ENCODE measurements at places on chromosomes 12 and 14.
A peak's percentile ranks its signal among the peaks of the same experiment; 100 is the strongest.

DNA sequence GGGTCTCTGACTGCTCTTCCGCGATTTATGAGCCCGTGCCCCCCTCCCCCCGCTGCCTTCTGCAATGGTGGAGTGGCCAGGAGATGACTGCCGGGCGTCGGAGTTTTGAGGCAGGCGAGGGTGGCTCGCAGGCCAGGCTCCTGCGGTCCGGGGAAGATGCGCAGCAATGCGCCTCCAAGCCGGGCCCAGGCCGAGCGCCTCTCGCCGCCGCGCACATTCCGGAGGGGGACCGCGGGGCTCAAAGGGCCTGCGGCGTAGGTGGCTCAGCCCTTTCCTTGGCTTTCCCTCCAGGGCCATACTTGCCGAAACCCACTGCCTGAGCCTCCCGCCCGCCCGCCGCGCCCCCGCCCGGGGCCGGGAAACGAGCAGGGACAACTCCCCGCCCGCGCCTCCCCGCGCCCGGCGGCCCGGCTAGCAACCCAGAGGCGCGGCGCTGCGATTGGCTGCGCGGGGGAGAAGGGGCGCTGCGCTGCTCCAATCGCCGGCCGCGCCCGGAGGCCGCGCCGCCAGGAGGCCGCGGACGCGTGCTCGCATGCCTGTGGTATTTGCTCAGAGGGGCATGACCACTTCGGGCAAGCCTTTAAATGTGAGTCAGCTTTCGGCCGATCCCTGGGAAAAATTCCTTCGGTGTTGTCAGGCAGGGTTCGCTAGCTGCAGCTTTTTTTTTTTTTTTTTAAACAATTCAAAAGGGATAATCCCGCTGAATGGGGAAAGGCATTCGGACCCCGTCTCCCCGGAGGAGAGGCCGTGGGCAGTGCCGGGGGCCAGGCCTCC lies 157.9 kb upstream of the PARP11 start:
- DNase-seq = peak; percentile 78

DNA sequence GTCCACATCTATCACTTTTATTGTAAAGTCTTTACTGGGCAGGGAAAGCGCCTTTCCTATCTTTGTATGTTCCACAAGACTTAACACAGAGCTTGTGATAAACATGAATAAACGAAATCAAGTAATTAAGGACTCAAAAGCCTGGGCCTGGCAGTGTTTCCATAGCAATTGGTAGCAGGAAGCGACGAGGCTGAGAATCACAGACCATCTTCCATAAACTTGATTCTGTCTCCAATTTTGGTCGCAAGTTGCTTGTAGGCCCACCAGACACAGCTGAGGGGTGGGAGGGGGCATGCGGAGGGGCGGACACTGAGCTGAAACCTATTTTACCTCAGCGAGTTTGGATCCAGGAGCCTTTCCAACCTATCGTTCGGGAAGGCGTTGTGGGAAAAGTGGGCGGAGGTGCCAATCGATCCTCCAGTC lies 302 bp downstream of the CCDC38 start:
- no peak for DNase-seq

GRCh38 chr14:31194095-31194494 lies 13.5 kb downstream of the HECTD1 start:
- DNase-seq = no peak

- DNase-seq = no peak
These were observed 12.5 kb downstream of the NAA25 start for GRCh38 chr12:112096070-112096469.

DNA sequence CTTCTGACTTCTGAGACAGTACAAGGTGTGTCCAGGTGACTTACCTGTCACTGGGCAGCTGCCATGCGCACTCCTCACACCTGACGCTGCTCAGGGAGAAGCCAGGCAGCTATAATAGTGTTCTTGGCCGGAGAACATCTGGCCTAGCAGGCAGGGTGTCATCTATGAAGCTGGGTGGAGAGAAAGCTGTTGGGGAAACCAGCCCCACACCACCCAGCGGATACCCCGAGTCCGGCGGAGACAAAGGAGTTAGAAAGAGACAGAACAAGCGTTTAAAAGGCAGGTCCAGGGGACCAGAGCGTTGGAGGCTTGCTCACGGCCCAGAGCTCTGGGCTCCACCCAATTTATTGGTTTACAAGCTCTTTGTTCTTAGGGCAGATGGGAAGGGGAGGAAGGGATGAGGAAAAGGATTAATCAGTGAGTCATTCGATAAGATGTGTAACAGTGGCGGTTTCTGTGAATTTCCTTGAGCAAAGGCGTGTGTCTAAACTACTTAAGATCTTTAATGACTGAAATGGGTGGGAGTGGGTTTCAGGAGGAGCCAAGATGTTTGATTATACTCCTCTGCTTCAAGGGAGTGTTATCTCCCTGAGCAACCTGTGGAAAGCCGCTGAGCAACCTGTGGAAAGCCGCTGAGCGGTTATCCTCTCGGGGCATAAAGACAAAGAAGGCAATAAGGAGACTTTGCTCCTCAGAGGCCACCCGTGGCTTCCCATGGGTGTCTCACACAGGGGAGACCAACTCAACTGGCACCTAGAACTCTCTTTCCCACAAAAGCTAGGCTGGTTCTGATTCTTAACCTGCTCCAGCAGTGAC lies at the start of gene GALNT8:
Gene GALNT8, plus strand, starts transcription at position 580 of the 816 bp plus-strand sequence. CDS start 278 bp downstream, outside the sequence.
- no peak for DNase-seq

DNA sequence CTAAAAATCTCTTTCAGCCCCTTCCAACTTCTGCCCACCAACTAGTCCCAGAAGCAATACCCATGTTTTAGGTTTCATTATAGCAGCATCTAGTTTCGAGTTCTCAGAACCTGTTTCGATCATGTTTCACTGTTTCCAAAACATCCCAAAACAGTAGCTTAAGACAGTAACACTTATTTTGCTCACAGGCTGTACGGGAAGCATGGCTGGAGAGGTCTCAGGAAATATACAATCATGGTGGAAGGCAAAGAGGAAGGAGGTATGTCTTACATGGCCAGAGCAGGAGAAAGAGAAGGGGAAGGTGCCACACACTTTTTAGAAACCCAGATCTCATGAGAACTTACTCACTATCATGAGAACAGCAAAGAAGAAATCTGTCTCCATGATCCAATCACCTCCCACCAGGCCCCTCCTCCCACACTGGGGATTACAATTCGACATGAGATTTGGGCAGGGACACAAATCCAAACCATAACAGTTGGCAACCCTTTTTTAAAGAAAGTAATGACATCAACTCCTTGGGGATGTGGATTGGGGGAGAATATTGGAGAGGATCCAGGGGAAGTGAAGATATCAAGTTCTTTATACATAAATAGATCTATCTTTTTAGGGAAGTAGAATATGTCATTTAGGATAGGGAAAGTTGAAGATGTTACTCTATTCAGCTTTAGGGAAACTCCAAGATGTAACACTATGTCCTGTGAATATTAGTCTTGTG lies 269.9 kb upstream of the PLEKHG7 start:
- DNase-seq = no peak

DNA sequence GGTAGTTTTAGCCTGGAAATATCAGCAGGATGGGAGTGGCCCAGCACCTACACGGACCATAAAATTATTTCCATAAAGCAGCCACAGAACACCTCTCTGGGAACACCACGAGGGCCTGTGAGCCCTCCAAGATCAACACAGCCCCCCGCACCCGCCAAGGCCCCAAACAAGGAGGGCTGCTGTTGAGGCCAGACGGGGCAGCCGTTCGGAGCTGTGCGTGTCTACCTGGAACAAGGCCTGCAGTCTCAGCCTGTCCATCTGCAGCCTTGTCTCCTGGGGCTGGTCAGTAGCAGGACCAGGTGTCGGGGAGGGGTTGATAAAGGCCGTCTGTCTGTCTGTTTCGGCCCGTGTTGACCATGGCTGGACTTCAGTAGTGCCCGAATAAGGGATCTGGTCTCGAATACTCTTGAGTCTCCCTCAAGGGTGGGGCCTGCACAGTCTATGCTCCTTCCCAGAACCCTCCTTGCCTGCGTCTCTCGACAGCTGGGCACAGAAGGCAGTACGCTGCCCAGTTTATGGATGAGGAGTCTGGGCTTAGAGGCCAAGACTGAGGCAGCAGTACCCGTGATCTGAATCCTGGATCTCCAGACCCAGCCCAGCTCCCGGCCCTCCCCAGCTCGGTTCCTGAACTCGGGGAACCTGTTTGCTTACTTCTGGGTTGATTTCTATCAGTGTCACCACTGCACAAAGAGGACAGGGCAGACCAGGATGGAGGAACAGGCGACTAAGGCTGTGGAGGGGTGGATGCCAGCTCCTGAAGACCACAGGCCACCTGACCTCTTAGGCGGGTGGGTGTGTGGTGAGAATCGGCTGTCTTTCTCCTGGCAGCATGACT lies 23.1 kb upstream of the DLK1 start:
- no peak for DNase-seq

DNA sequence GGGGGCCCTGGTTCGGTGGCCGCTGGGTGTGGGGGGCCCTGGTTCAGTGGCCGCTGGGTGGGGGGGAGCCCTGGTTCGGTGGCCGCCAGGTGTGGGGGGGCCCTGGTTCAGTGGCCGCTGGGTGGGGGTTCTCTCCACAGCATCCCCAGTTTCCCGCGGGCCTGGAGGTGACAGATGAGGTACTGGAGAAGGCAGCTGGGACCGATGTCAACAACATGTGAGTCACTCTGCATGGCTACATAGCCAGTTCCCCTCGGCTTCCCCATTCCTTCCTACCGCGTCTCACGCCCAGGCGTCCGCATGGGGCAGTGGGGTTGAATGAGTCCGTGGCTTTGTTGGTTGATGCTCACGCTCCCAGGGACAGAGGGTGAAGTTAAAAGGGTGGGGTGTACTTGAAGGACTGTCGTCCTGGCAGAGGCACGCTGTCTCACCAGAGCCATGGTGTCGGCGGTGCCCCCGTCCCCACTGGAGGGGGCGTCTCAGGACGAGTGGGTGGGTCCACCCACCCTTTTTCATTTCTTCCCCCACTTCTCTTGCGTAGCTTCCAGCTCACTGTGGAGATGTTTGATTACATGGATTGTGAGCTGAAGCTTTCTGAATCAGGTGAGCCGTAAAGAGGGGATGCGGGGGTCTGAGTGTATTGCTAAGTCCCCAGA lies 15.6 kb downstream of the HIP1R start:
- DNase-seq = no peak

DNA sequence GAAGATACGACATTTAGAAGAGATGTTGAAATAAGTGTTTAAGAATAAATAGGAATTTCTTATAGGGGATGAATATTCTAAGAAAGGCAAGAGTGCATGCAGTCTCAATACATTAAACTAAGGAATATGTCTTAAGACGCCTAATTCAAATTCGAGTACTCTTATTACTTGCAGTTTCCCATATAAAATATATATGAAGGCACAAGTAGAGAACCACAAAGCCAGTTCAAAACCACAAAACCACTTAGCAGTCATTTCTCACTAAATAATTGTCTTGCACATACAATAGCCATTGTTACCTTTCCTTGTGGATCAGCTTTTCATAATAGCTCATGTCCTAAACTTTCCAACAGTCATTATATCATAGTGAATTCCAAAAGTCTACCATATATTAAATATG lies 91.0 kb upstream of the MON2 start:
- DNase-seq = no peak

DNA sequence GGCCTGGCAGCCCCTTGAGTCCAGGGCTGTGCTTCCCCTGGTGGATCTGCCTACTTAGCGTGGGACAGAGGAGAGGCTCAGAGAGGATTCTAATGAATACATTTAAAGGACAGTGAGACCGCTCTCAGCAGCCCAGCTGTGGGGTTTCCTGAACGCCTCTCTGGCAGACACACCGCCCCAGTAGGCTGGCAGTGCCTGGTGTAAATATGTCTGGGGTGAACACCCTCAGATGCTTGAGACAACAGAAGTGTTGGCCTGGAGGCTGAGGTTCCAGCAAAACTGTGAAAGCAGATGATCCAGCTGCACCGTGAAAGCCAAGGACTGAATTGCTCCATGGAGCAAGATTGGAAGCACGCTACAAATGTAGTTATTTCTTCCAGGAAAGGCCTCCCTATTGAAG lies 55.1 kb downstream of the LRRC74A start:
- no peak for DNase-seq

- no peak for DNase-seq
These were observed 19.6 kb downstream of the NINJ2 start for GRCh38 chr12:643475-644302.

DNA sequence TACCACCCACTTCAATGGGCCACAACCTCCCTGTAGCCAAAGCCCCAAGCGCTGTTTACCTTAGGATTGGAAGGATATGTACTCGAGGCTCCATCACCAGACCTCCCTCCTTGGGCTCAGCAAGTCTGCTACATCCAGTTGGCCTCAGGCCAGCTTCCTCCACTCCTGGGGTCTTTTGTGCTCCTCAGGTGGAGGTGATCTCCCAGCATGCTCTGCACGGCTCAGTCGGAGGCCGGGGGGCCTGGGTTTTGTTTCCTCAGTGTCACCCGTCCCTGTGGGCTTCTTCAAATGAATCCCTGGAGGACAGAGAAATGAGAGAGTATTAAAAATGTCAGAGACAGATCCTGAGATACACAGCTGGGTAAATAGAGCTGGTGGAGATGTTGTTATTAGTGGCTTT lies 723.1 kb upstream of the TBX3 start:
- DNase-seq = no peak

DNA sequence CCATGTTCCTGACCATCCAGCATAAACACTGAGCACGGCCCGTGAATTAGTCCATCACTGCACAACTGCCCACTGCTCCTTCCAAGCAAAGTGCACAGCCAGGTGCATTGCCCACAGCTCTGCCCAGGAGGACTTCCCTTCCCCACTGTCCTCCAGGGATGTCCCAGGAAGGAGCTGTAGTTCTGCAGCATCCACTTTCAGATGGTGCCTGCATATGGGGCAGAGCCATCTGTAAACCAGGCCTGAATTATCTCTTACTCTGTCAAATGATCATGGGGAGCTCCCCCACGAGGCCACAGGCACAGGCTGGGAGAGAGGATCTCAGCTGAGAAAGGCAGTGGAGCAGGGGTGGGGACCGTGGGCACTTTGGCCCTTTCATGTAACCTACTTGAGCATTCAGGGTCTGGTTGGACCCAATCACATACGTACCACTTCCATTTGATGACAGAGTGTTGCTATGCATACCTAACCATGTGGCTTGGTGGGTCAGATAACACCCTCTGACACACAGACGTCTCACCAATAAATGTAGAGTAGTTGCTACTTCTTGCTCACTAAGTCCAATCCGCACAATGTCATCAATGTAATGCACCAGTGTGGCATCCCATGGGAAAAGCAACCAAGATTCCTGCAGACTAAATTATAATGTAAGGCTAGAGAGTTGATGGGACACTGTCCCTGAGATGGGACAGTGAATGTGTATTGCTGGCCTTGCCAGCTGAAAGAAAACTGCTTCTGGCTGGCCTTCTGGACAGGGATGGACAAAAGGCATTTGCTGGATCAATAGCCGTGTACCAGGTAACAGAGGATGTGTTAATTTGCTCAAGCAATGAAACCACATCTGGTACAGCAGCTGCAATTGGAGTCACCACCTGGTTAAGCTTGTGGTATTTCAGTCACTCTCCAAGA lies 113.8 kb upstream of the C14orf180 start:
- no peak for DNase-seq

GRCh38 chr12:47741340-47741703 lies 16.0 kb upstream of the ENDOU start:
- peak; percentile 29 for DNase-seq
